KBM-7 (cell line): ENCODE measurements at places on chromosomes 3 and 15.

GRCh38 chr3:132822266-132822665 lies 100.1 kb upstream of the NPHP3 start:
- no peak for DNase-seq

- peak; percentile 70 for DNase-seq
Measured at GRCh38 chr3:98732286-98733052, 30.7 kb upstream of the ST3GAL6 start.

DNA sequence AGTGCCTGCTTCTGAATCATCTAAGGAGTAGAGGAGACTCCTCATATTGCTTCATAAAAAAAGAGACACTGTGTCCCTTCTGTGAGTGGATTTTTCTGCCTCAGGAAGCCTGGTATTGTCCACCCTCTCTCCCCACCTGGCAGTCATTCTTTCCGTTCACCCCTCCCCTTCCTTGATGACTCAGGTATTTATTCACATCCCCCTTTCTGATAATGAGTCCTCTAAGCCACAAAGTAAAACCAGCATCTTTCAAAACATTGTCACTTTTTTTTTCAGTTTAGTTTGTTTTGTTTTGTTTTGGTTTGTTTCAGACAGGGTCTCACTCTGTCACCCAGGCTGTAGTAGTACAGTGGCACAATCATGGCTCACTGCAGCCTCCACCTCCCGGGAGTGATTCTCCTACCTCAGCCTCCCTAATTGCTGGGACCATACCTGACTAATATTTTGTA lies 65.2 kb upstream of the UBE2E1 start:
- DNase-seq, result peak; percentile 42

GRCh38 chr3:81581966-81582599 lies 179.4 kb downstream of the GBE1 start:
- peak; percentile 51 for DNase-seq

DNA sequence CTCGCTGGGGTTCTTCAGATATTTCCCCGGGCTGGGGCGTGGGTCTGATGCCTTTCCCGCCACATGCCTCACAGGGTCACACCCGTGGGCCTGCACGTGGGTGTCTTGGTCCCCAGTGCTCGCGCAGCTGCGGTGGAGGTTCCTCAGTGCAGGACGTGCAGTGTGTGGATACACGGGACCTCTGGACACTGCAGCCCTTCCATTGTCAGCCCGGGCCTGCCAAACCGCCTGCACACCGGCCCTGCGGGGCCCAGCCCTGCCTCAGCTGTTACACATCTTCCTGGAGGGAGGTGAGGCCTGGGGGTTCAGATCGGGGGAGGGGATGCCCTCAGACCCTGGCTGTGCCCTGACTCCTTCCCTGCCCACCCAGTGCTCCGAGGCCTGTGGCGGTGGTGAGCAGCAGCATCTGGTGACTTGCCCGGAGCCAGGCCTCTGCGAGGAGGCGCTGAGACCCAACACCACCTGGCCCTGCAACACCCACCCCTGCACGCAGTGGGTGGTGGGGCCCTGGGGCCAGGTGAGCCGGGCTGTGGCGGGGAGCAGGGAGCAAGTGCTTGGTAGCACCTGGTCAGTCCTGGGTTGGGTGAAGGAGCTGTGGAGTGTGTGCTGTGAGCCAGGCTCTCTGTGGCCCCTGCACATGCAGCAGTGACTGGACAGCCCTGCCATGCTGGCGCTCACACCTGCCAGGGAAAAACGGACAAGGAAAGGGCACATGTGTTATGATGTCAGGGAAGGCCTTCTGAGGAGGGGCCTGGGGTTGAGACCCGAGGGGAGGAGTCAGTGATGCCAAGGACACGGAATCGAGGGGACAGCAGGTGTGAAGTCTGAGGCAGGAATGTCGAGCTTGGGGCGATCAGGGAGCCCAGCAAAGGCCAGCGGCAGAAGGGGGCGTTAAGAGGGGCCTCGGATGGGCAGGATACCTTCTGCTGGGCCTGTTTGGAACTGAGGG lies 88.9 kb downstream of the TBC1D2B start:
- no peak for DNase-seq

DNA sequence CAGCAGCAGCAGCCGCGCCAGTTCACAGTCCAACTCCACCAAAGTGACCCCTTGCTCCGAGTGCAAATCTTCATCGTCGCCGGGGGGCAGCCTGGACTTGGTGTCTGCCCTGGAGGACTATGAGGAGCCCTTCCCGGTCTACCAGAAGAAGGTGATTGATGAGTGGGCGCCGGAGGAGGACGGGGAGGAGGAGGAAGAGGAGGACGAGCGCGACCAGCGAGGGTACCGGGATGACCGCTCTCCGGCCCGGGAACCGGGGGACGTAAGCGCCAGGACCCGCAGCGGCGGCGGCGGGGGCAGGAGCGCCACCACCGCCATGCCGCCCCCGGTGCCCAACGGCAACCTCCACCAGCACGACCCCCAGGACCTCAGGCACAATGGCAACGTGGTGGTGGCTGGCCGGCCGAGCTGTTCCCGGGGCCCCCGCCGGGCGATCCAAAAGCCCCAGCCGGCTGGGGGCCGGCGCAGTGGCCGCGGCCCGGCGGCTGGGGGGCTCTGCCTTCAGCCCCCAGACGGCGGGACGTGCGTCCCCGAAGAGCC lies 224.1 kb upstream of the IL12A start:
- DNase-seq, result no peak

DNA sequence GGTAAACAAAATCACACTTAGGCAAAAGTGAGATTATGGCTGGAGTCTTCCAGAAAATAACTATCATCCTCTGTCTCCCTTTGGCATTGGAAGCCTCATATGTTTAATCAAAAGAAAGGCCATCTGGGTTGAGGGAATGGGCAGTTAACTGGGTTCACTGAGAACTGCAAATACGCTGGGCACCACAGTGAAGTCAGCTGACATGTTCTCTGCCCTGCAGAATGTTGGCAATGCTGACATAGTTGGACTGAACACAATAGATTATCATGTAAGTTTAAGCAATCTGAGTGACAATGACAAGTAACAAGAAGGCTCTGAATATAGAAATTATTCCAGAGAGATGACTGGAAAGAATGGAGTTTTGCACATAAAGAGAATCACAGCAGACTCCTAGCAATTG lies 43.8 kb upstream of the SLC25A26 start:
- DNase-seq, result no peak

DNA sequence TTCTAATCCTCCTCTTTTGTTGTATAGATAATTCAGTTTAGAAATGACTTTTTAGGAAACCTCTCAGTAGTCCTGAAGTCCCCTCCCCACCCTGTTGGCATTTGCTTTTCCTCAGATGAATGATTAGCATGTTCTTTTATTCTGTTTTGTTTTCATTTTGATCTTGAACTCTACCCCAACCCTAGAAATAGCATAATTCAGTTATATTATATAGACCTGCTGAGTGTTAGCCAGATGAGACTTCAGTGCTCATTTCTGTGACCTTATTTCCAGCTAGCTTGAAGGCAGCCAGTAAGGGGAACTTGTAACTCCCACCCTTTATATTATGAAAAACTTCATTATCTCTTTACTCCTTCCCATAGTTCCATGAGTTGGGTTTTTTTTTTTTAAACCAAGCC lies 41.2 kb downstream of the SNRK start:
- DNase-seq, result peak; percentile 11

- peak; percentile 96 for DNase-seq
Measured at GRCh38 chr3:53350652-53351051, 3.3 kb upstream of the DCP1A start.
